Substantia nigra (tissue), 51 donors: ENCODE measurements at places on chromosomes 5 and 9.

GRCh38 chr5:174736331-174736721 is 11.9 kb downstream of the MSX2 start:
- DNase-seq, result no peak

- no peak for DNase-seq
Measured at GRCh38 chr5:135272311-135272805, 126.7 kb downstream of the MACROH2A1 start.

GRCh38 chr9:113599646-113600022 is 136.1 kb downstream of the RGS3 start:
- no peak for DNase-seq

GRCh38 chr5:79183011-79183410 is 52.9 kb upstream of the JMY start:
- no peak for DNase-seq

DNA sequence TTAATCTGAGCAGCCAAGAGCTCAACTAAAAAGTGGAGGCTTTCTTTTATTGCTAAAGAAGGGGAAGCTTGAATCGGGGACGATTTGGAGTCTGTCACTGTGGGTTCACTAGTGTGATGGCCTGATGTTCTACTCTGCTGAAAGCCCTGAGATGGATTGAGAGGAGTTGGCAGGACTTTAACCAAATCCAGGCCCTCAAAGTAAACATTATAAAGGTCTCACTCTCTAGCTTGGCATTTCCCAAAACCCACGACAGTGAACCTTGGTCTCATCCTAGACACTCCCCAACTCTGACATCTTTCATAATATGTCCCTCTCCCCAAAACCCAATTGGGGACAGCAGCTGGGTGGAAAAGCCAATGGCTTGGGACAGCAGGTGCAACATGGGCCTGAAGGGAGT is 32.7 kb downstream of the TMOD1 start:
- DNase-seq, result no peak

- DNase-seq, result no peak
Measured at GRCh38 chr5:131973089-131973712, 27.7 kb upstream of the MEIKIN start.

DNA sequence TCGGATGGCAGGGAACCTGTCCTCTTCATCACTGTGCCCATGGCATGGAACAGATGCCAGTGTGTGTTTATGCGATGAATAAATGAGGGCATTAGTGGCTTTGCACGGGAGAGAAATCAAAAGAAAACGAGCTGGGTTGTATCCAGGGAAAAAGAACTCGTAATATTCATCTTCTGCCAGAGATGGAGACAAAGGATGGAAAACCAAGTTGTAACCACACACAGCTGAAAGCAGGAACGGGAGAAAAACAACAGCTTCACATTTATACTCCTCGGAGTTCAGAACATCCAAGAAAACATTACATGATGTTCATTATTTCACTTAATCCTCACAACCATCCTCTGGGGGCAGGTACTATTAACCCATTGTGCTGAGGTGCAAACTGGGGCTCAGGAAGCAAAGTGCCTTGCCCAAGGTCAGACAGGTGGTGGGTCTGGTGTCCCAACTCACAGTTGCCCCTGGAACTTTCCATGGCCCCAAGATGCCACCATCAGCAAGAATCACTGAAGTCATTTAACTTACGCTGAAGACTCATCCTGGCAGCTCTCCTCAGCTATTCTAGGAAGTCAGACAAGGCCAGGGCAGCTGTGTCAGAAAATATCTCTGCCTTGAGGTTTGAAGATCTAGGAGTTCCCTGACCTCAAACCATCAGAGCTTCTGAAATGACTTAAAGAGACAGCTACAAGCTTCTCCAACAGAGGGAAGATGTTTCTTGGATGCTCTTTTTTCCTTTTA is 250.4 kb downstream of the NSG2 start:
- no peak for DNase-seq

DNA sequence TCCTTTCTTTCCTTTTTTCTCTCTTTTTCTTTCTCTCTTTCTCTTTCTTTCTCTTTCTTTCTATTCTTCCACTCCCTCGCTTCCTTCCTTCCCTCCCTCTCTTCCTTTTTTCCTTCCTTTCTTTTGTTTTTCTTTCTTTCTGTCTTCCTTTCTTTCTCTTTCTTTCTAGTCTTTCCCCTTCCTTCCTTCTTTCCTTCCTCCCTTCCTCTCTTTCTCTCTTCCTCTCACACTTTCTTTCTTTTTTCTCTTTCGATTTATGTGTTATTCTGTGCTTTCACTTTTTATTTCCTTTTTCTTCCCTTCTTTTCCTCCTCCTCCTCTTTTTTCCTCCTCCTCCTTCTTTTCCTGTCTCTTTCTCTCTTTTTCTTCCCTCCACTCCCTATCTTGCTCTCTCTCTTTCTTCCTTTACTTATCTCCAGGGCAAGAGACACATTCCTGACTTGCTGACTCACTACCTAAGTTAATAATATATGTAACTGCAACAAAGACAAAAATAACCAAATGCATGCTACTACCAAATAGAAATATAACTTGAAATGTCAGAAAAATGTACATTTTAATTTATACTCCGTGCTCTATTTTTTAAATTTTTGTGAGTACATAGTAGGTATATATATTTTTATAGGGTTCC is 445.5 kb downstream of the GABRG2 start:
- DNase-seq, result no peak

DNA sequence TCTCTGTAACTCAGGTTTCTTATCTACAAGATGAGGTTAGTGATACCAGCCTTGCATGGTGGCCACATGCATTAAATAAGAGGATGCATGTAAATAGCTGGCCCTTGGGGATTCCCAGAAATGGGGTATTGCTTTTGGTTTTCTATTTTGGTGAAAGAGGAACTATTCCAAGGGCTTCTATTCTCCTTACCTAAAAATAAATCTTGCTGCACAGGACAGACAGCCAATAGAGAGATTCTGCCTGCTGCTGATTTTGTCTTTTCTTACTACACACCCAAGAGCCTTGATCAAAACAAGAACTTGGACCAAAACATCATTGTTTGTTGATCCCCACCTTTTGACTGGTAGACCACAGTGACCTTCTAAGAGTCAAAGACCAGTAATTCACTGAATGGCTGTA is 161.8 kb downstream of the PJA2 start:
- no peak for DNase-seq

- DNase-seq, result no peak
Measured at GRCh38 chr5:109853377-109853776, 163.7 kb downstream of the MAN2A1 start.

DNA sequence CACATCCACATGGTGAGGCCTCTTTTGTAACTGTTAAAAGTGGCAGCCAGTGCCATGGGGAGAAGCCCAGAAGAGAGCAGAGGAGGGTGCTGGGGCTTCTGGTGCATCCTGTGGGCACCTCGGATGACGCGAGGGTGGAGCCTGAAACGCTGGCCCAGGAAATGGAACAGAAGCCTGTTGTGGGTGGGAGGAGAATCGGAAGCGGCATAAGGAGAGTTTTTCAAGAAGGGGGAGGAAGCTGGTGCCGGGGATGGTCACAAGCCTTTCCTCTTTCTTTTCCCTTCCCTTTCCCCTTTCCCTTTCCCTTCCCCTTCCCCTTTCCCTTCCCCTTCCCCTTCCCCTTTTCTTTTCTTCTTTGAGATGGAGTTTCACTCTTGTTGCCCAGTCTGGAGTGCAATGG is 12.9 kb downstream of the ANKRD33B start:
- DNase-seq, result no peak

GRCh38 chr5:56693220-56693579 is 122.1 kb upstream of the MAP3K1 start:
- DNase-seq, result no peak

- no peak for DNase-seq
Measured at GRCh38 chr5:82023644-82024043, 51.8 kb downstream of the ATG10 start.

- DNase-seq, result no peak
Measured at GRCh38 chr5:80655231-80655774, 520 bp upstream of the DHFR start.

GRCh38 chr9:114386886-114387679 is 699 bp downstream of the AKNA start:
- DNase-seq, result peak; percentile 23

GRCh38 chr5:87836696-87837095 is 424.0 kb upstream of the CCNH start:
- no peak for DNase-seq

- DNase-seq, result no peak
Measured at GRCh38 chr9:13817754-13818278, 496.1 kb downstream of the NFIB start.

- no peak for DNase-seq
Measured at GRCh38 chr9:74775396-74775795, 112.3 kb downstream of the TRPM6 start.

GRCh38 chr9:70405808-70406433 is 8.5 kb downstream of the KLF9 start:
- DNase-seq, result no peak

DNA sequence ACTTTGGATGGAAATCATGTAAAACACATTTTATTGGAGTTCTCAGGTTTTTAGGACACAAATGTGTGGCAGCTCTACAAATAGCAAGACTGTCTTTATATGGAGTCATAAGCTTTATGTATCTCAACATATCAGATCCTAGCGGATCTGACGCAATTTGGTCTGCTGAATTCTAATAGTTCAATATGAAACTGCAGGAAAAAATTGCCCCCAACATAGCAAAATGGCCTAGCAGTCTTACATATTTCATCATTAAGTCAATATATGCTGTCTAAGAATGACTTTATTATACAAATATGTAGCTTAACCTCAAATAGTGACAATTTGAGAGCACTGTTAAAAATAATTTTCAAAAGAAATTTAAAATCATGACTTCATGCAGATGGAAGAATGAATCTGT is 244.3 kb downstream of the TAF11L14 start:
- DNase-seq, result no peak

DNA sequence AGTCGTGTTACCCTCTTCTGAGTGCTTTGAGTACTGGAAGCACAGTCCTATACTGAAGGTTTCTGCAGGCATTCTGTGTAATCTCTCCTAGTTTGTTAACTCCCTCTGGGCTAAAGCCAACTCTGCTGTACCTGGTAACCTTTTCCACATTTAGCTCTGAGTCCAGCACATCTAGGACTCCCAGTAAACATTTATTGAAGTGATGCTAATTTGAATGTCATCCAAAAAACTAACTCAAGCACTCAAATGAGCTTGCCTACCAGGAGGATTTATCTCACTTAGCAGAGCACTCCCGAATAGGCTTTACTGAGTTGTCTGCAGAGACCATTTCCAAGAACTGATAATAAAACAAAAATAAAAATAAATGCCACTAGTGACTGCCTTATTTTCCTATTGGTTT is 79.5 kb upstream of the NFIB start:
- no peak for DNase-seq

DNA sequence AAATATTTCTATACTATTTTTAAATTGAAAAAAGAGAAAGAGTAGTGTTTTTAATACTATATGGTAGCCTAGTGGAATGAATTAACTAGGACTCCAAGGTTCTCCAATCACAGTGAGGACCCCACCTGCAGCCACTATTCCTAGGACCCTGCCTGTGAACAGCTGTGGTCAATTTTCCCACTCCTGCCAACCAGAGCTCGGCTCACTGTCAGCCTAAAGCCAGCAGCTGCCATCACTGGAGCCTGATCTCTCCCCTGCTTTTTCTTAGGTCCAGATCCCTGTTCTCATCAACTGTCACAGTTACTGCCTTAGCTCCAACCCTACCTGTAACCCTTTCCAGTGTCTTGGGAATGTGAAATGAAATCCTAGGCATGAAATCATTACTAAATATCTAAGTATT is 25.3 kb downstream of the ARSB start:
- DNase-seq, result no peak

GRCh38 chr9:109063760-109064159 is 50.5 kb upstream of the CTNNAL1 start:
- no peak for DNase-seq

DNA sequence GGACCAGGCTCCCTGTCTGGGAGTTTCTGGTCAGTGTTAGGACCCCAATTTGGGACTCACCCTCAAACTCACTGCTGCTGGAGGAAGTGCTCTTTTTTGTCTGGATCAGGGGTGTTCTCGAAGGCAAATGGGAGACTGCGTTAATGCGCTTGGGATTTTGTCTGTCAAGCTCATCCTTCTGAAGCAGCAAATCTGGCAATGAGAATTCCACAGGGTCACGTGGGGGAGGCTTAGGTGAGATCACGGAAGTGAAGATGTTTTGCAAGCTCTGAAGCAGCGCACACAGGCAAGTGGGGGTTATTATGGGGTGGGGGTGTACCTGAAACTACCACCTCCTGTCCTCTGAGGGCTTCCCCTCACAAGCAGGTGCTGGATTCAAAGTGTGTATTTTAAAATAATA is 10.5 kb upstream of the TEX53 start:
- no peak for DNase-seq

GRCh38 chr5:107157809-107158208 is 512.9 kb downstream of the EFNA5 start:
- DNase-seq, result no peak

- no peak for DNase-seq
Measured at GRCh38 chr5:91301106-91301846, 81.8 kb downstream of the ARRDC3 start.

DNA sequence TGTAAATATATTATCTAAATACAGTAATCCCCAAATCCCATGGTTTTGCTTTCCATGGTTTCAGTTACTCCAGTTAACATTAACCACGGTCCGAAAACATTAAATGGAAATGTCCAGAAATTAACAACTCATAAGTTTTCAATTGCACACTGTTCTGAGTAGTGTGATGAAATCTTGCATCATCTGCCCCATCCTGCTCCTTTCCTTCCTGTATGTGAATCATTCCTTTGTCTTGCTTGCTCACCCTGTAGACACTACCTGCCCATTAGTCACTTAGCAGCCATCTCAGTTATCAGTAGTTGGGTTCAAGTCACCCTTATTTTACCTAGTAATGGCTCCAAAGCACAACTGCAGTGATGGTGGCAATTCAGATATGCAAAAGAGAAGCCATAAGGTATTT is 1568.5 kb upstream of the WWC1 start:
- no peak for DNase-seq

GRCh38 chr9:110707419-110707818 is 38.8 kb downstream of the MUSK start:
- DNase-seq, result no peak

DNA sequence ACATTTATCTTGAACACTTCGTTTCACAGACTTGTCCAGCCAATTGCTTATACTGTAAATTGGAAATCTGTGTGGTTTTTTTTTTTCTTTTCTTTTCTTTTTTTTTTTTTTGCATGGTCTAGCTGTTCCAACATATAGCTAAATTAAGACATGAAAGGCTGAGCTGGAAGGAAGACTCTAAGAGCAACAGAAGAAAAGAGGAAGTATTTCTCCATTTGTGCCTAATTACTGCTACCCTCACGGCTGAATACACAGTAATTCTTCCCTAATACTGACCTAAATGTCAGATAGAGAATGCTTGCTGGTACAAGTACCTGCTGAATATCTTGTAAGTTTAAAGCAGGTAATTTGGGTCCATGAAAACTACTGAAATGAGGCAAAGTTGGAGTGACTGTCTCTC is 11.0 kb upstream of the HAPLN1 start:
- no peak for DNase-seq
